Stimulated activated CD8-positive, alpha-beta memory T cell treated with anti-CD3 and anti-CD28 coated beads, Interleukin-7, amount 100 ng/mL, for 4 hours (primary cell): ENCODE measurements at places on chromosomes 16 and 17.

- DNase-seq, result no peak
These were observed 2.8 kb downstream of the FAM171A2 start for GRCh38 chr17:44360826-44361225.

- DNase-seq, result no peak
These were observed 9.8 kb upstream of the MED9 start for GRCh38 chr17:17467016-17467415.

DNA sequence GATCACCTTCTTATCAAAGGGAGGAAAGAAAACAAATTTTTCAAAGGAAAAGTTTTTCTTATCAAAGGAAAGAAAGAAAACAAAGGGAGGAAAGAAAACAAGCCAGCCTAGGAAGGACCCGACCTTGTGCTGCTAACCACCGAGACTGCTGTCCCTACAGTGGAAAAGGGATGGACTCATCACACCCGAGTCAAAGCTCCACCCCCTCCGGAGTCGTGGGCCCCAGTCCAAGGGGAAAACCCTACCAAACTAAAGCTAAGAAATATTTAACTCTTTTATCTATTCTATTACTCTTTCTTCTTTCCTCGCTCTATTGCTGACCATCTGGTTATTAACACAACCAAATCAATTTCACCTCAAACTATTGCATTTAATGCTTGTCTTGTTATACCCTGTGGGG, 6.1 kb upstream of the ENDOV start:
- no peak for DNase-seq

DNA sequence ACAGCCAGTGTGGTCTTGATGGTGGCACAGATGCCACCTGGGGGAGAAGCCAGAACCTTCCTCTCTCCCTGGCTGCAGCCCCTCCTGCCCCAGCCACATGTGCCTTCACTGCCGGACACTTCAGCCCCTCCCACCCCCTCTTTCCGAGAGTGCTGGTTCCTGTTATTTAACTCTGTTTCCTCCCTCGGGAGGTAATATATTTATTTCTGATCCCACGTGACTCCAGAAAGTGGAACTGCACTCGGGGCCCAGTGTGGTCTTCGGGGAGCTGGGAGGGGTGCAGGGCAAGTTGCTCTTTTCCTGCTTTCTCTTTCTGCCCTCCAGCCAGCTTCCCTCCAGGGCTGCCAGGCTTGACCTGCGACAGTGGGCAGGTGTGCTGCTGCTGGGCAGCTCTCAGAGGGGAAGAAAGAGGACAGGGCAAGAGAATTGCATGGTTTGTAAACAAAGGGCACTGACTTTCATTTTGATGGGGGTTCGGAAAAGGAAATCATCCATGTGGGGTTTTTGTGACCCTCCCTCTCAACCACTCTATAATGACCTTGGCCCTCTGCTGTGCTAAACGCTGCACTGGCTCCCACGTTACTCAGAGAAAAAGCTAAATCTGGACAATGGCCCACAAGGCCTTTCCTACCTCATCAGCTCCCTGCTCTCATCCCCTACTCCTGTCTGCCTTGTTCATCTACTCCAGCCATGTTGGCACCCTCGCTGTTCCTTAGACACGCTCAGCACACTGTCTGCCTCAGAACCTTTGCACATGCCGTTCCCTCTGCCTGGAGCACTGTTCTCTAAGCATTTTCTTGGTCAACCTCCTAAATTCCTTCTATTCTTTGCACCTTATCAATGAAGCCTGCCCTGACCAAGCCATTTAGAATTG, 8.2 kb upstream of the CIITA start:
- no peak for DNase-seq

- no peak for DNase-seq
These were observed 29.7 kb downstream of the MPP2 start for GRCh38 chr17:43877451-43878155.

- DNase-seq, result no peak
These were observed 113.5 kb upstream of the FAM20A start for GRCh38 chr17:68714676-68715075.

GRCh38 chr17:49887086-49887743, 39.3 kb upstream of the TAC4 start:
- DNase-seq, result no peak

- no peak for DNase-seq
These were observed 11.5 kb downstream of the UBALD2 start for GRCh38 chr17:76276461-76277299.

- no peak for DNase-seq
These were observed 3.3 kb upstream of the HIGD1B start for GRCh38 chr17:44844390-44844830.

DNA sequence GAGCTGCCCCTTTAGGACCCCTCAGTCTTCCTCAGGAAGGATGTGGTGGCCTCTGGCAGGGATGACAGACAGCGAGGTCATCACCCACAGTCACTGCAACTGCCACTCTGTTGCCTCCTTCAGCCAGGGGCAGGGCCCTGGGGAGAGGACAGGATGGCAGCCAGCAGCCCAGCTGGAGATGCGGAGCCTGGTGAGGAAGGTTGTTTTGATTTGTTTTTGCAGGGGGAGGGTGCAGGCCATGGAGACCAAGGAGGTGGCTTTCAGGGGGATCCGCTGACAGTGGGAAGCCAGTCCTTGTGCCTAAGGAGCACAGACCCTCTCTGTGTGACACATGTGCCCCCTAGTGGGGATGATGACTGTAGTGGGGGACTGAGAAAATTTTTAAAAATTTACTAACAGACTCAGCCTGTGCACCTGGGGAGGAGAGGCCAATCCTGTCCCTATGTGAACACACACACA, 7.4 kb downstream of the PRCD start:
- DNase-seq, result peak; percentile 41

GRCh38 chr17:77461277-77462057, 320.7 kb downstream of the SEC14L1 start:
- no peak for DNase-seq

DNA sequence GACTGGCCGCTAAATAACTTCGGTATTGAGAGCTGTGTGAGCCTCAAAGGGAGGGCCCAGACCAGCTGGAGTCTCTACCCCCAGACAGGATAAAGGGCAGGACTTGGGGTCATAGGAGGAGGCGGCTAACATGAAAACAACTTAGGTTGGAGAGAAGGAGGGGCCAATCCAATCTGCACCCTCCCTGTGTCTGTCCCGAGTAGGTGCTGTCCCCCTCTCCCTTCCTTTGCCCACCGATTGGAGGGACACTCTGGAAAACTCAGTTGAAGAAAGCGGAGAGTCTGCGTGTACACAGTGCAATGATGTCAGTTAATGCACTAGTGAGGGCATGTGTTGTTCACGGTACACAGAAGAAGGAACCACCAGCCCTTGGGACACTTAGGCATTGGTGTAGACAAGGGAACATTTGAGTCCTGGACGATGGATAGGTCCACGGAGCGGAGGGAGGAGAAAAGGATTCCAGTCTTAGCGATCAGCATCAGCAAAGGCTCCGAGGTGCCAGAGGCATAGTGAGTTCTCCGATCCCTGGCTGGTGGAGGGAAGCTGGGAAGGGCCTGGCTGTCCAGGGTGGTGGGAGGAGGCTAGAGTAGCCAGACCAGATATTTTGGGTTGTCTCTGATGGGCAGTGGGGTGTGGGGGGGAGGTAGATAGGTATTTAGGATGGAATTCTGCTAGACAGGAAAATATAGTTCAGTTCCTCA, 761 bp downstream of the NOL3 start:
- no peak for DNase-seq
